HCT116 (cell line): ENCODE measurements at places on chromosomes 6 and 20.

DNA sequence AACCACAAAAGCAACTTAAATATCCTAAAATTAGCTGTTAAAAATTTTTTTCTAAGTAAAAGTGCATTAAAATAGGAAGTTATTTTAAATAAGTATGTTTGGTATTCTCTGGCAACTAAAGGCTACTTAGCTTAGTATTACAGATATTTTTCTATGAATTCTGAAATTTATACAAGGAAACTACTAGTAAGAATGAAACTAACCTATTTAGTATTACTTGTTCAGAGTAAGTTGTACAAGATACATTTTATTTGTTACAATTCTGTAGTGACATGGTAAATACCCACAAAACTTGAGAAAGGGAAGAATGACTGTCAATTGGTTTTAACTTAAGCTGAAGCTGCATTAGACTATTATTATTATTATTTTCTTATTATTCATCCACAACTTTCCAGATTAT, 6.5 kb downstream of the PHIP start:
- no peak for DNase-seq

DNA sequence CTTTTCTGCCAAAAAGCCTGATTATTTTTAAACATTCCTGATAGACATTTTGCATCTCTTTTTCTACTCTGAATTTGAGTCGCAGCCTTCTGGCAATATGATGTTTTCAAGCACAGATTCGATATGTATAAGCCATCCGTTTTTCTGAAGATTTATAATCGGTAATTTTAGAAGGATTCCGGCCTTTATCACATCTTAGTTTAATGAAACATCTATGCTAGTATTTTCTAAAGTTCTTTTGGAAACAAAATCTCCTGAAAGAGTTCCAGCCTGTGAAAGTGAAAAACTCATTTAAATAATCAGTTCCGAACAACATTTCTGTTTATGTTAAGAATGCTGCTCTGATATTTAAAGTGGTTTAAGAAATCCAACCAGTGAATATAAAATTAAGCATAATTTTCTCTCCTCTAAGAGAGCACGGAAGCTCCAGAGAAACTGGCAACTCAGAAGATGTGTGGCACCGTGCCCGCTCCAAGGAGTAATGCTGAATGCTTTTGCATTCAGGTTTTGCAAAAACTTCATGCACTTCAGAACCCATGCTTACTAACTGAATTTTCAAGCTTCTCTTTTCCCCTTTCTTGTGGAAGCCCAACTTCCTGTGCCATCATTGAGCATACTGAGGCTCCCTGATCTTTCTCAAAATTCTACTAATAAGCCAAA, 20.7 kb downstream of the NDUFAF4 start:
- DNase-seq: no peak

DNA sequence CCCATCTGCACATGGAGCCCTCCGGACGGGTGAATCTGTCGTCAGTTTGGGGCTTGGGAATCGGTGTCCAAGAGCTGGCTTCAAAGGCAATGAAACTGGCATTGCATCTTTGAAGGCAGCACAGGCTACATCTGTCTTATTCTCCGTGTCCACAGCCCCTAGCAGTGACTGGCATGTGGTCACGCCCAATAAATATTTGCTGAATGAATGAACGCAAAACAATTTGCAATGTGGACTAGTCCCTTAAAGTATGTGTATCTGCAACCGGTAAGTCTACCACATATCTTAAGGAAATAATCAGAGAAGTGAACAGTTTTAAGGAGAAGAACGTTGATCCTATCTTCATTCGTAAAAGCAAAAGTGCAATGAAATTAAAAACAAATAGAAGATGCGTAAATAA, 8.0 kb upstream of the PMEPA1 start:
- no peak for DNase-seq

DNA sequence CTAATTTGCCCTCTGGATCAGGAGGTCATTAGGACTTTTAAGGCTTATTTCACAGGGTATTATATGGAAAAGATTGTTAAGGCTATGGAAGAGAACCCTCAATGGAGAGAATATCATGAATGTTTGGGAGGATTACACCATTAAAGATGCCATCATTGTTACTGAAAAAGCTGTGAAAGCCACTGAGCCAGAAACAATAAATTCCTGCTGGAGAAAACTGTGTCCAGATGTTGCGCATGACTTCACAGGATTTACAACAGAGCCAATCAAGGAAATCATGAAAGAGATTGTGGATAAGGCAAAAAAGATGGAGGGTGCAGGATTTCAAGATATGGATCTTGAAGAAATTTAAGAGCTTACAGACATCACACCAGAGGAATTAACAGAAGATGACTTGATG, 798.3 kb upstream of the SLC35B3 start:
- DNase-seq: no peak

GRCh38 chr6:44512868-44513741, 125.6 kb downstream of the CDC5L start:
- peak; percentile 12 for DNase-seq

DNA sequence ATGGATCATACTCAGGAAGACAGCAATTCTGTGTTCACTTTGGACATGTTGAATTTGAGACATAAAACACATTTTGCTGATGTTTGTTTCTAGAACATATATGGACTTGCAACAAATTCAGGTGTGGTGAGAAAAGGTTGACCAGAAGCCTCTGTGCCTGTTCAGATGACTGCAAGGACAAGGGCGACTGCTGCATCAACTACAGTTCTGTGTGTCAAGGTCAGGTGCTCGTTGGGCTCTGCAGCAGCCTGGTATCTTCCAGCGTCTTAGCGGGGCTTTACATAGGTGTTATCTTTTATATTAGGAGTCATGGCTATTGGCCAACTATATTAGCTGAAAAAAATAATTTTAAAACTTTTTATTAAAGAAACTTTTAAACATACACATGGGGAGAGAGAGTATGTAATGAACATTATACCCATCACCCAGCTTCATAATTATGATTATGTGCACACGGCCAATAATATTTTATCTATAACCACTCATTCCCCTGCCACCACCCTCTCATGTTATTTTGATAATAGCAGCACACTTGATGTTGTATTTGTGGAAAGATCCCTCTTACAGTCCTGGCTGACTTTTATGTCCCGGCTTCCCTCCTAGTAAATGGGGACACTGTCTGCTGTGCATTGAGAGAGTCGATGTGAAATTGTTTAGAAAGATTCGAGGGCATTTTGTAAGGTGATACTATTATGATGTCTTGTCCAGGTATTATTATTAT, 43.4 kb downstream of the ENPP1 start:
- no peak for DNase-seq

DNA sequence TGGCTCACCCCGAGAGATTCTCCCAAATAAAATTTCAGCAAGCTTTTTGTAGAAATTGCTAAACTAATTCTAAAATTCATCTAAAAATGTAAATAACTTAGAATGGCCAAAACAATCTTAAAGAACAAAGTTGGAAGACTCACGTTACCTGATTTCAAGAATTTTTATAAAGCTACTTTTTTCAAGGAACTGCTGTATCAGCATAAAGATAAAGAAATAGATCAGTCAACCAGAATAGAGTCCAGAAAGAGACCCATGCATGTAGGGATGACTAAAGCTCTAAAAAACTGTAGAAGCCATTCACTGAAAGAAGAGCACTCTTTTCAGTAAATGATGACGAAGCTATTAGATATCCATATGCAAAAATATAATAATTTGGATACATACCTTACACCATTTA, 652.1 kb downstream of the TBC1D32 start:
- no peak for DNase-seq

GRCh38 chr6:26482338-26482737, 17.8 kb upstream of the BTN1A1 start:
- DNase-seq: no peak

DNA sequence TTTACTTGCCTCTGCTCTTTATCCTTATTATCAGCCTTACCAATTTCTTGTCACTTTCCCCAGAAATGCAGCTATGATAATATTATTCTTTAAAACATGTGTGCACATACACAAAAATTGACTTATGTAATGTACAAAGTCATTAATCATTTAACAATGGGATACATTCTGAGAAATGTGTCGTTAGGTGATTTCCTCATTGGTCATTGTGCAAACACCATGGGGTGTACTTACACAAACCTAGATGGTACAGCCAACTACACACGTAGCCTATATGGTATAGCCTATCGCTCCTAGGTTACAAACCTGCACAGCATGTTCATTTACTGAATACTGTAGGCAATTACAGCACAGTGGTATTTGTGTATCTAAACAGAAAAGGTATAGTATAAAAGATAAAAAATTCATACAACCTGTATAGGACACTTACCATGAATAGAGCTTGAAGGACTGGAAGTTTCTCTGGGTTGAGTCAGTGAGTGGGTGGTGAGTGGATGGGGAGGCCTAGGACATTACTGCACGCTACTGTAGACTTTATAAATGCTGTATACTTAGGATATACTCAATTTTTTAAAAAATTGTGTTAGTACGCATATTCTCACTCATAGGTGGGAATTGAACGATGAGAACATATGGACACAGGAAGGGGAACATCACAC, 56.9 kb downstream of the HIVEP1 start:
- no peak for DNase-seq

GRCh38 chr6:8738951-8739350, 303.6 kb upstream of the SLC35B3 start:
- no peak for DNase-seq

- no peak for DNase-seq
Measured at GRCh38 chr20:39602649-39603048, 640.5 kb downstream of the DHX35 start.

GRCh38 chr6:41822021-41822420, 34.5 kb downstream of the TOMM6 start:
- no peak for DNase-seq
